ENCODE measurements at places on chromosomes 5 and 9.

DNA sequence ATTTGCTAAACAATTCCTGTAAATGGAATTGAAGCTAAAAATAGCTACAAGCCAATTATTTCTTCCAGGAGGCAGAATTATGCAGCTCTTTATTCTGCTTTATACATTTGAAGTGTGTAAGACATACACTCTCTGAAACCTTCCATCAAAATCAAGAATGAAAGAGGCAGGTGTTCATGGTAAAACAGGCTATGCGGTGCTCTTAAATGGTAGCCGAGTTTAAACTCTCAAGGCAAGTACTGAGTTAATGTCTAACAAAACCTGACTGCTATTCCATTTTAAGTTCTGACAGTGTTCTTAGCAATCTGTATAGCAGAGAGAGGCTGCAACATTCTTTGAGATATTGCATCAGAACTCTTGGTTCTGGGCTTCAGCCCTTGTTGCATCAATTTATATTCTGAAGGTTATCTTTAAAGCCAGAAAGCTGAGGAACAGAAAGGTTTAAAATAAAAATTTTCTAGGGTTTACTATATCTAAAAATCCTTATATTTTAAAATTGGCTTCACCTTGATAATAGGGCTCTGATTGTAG, 248.3 kb upstream of the CCNG1 start:
- DNase-seq: no peak

DNA sequence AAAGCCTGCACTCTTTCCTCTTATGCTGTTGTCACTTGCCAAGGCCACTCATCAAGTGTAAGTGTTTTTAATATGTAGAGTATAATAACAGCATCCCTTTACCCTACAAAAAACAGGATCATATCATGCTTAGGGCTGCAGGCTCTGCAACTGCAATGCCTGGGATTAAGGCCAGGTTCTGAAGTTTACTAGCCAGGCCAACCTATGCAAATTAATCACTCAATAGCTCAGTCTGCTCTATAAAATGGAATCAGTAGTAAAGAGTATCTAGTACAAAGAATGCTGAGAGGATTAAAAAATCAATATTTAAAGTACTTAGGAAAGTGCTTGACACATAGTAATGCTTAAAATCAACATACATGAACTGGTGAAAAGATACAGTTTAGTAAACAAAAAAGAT, 253.3 kb downstream of the EDIL3 start:
- no peak for DNase-seq

DNA sequence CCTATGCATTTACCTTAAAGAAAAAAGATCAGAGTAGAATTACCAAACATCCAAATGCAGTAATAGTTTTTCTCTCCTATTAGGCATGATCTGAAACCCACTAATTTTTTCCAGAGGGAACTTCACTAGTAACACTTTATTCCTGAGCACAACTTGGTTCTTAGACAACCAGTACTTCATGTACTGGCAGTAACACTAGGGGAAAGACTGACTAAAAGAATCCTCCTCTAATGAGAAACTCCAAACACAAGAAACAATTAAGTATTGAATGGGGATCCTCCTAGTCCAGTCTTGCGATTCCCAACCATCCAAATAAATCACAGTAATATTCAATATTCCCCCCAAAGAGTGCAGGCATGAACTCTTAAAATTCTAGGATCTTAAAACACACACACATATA, 48.9 kb downstream of the ZNF608 start:
- no peak for DNase-seq

DNA sequence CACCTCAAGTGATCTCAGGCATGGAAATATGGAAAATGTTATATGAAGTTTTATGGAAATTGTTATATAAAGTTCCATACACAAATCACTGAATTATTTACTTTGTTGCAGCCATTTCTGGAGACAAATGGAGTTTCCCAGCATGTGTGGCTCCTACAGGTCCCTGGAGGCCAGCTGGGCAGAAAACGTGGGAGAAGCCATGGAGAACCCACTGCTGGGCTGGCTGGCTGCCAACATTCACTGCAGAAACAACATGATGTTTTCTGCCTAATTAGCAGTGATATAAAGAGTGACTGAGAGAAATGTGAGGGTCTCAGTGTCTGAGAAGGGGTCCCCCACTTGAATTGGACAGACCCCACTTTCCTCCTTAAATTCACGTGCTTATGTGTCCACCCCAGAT, 208.8 kb upstream of the IRX2 start:
- DNase-seq: no peak

DNA sequence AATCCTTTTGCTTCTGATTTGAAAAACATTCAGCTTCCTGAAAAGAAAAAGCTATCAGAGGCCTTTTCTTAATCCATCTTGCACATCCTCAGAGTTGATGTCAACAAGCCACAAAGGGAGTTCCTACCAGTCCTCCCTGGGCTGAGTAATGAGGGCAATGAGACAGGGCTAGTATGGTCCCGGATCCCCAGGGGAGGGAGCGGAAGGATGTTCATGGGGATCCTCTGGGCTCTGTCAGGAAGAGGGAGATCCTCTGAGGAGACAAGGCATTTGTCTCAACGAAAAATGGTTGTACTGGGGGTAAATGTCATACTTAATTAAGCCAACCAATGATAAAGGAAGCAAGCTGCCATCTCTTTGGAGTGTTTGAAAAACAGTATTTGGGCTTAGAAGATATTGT, 195.3 kb downstream of the DTWD2 start:
- DNase-seq: no peak

Measured in effector CD8-positive, alpha-beta T cell (primary cell).